Activated CD4-positive, alpha-beta T cell treated with anti-CD3 and anti-CD28 coated beads for 36 hours (primary cell): ENCODE measurements at places on chromosomes 7 and 10. TPM values are rescaled to one million over a fixed set of nuclear protein-coding genes. Genes with fewer than 3 reads are reported as not detected.

The ELFN1 gene
- total RNA-seq: 0.05 TPM

DNA sequence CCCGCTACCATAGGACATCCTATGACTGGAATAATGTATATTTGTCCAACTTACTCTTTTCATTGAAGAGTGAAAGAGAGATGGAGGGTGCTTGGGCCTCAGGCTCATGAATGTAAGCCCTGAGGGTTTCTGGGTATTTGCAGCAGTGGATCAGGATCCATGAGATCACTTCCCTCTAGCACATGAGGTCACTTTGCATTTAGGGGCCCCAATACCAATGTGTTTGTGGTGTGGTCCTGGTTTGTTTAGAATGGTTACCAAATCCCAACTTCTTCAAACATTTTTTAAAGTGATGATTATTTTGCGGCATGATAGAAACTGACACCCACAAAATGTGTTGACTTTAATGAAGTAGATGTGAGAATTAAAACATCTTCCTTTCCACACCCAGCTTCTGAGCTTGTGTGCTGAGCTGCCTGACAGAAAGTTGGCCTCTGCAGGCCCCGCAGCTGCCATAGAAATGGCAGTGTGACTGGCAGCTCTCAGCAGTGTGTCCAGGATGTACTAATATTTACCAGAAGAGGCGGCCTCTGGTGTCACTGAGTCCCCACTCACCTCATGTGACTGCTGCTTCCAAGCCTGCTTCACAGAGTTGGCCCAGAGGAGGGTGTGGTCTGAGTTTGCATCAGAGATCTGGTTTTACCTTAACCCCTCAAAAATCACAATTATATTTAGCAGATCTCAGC lies 447.6 kb upstream of the NPVF start:
- H3K4me3 ChIP-seq: no peak overlapping the region
- DNase-seq: no peak
- H3K36me3 ChIP-seq: no peaks in the 10 kb centered on the region
- H3K27me3 ChIP-seq: no peaks in the 10 kb centered on the region

GRCh38 chr10:77398986-77399755 lies 238.4 kb downstream of the KCNMA1 start:
- no peaks in the 10 kb centered on the region for H3K36me3 ChIP-seq
- H3K27ac ChIP-seq: no peak overlapping the region
- DNase-seq: no peak

- no peak overlapping the region for H3K27ac ChIP-seq
- no peaks in the 10 kb centered on the region for H3K4me1 ChIP-seq
- H3K27me3 ChIP-seq: peaks cover 15% of the 10 kb centered on the region
- no peaks in the 10 kb centered on the region for H3K36me3 ChIP-seq
Measured at GRCh38 chr7:69840248-69840647, 242.0 kb downstream of the AUTS2 start.

The TDRD1 gene
- total RNA-seq: 0.25 TPM

The FAM25A gene
- not detected for total RNA-seq

DNA sequence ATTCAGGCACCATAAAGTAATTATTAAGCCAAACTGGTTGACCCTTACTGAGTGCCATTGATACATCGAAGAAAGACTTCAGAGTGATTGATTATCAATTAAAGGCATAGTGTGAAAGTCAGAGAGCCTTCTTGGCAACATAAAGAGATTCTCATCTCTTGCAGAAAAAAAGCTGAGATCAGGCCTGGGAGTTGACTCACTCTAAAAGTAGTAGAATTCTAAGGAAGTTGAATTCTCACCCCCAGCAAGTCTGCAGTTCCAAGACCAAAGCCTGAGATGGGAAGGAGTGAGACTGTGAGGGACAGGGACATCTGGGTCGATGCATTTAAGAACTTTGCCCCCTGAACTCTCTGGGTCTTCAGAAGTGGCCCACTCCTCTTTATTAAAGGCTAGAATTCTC lies 21.6 kb upstream of the ERCC6 start:
- no peak overlapping the region for H3K4me3 ChIP-seq
- no peaks in the 10 kb centered on the region for H3K36me3 ChIP-seq
- no peak overlapping the region for H3K27ac ChIP-seq
- H3K4me1 ChIP-seq: no peaks in the 10 kb centered on the region
- H3K27me3 ChIP-seq: peaks cover 28% of the 10 kb centered on the region

The CRTAC1 gene
- not detected for total RNA-seq

The SVOPL gene
- total RNA-seq: not detected

The EIF3B gene
- total RNA-seq: 227 TPM

The FAM237B gene
- total RNA-seq: not detected
